Naive thymus-derived CD8-positive, alpha-beta T cell (primary cell): ENCODE measurements at places on chromosomes 5 and 9.

DNA sequence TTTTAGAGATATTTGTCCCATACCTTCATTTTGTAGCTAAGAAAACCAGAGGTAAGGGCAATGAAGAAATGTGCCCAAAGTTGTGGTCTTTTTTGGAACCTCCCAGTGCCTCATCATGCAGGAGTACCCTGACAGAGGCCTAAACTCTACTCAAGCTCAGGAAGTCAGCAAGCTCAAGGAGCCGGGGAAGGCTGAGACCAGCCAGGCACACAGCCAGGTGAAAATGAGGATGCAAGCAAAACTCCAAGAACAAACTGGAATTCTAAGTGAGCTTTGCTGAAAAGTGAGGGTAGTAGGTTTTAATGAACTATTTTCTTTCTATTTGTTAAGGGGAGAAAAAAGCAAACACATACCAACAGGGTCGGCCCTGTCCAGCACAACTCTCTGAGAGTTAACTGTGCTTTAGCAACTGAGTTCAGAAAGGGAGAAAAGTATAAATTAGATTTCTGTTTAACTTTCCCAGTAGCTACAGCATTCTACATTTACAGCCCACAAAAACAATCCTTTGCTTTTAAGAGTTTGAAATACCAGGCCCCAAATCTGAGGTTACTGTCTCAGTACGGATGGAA is 146.4 kb downstream of the GNAQ start:
- no peak for DNase-seq

GRCh38 chr5:140256726-140257125 is 46.2 kb downstream of the PFDN1 start:
- DNase-seq, result no peak

DNA sequence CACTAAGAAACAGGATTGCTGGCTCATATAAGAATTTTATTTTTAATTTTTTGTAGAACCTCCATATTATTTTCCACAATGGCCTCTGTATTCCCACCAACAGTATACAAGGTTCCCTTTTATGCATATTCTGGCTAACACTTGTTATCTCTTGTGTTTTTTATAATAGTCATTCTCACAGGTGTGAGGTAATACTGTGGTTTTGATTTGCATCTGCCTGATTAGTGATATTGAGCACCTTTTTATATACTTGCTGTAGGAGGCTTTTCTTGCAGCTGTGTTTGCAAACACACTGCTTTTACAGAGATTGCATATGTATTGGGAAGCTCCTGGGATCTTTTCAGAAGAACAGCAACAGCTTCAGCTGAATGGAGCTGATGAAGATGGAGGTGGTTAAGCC is 164.8 kb downstream of the DEPDC1B start:
- no peak for DNase-seq

DNA sequence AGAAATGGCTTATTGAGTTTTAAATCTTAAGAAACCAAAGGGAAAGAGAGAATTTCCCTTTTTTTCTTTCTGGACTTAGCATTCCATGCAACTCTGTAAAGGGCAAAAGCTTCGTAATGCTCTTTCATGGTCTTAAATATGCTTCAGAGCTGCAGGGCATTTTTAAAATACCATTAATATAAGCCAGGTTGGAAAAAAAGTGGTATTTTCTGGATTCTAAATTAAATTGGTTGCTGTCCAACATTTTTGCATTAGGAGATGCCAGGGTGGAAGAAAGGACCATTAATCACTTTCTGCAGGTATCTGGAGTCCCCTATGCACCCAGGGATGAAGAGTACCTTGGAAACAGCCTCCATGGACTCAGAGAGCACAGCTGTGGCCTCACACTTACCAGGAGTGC is 215.1 kb upstream of the DAPK1 start:
- no peak for DNase-seq

DNA sequence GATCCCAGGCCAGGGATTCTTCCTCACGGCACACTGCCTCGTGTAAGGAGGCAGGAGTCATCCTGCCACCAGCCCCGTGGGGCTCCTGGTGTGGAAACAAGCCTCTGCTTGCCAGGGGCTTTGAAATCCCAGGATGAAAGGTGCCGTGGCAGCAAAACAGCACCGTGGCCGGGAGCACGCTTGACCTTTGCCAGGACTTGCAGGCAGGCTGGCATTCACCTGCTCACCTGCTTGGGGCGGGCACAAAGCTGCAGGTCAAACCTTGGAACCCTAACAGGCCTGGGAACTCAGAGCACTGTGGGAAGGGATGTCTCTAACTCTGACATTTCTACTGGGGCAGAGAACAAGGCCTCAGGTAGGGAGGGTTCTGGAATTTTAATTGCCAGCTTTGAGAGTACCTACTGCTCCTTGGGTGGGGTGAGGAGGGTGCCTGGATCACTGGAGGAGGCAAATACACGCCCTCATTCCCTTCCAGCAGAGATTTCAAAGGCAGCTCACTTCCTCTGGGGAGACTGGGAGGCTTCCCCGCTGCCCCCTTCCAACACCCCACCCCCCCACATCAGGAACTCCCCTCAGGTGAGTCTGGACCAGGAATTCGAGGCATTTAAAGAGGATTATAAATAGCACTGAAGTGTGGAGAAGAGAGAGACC is 45.6 kb upstream of the STXBP1 start:
- DNase-seq, result no peak

DNA sequence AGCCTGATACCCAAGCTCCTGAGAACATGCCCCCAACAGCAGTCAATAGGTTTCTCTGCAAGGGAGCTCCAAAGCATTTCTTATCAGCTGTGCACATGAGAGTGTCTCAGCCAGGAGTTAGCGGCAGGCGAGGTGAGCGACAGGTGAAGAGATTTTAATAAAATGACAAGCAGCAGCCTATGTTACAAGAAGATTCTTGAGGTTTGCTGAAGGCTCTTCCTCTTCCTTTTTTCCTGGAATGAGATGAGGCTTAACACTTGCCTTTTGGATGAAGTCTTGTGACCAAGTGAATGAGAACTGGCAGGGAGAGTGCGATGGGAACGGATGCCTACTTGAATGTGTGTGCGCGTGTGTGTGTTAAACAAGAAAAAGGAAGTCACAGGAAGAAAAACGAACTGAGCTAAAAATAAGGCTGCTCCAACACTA is 76.1 kb downstream of the SHB start:
- DNase-seq, result no peak

DNA sequence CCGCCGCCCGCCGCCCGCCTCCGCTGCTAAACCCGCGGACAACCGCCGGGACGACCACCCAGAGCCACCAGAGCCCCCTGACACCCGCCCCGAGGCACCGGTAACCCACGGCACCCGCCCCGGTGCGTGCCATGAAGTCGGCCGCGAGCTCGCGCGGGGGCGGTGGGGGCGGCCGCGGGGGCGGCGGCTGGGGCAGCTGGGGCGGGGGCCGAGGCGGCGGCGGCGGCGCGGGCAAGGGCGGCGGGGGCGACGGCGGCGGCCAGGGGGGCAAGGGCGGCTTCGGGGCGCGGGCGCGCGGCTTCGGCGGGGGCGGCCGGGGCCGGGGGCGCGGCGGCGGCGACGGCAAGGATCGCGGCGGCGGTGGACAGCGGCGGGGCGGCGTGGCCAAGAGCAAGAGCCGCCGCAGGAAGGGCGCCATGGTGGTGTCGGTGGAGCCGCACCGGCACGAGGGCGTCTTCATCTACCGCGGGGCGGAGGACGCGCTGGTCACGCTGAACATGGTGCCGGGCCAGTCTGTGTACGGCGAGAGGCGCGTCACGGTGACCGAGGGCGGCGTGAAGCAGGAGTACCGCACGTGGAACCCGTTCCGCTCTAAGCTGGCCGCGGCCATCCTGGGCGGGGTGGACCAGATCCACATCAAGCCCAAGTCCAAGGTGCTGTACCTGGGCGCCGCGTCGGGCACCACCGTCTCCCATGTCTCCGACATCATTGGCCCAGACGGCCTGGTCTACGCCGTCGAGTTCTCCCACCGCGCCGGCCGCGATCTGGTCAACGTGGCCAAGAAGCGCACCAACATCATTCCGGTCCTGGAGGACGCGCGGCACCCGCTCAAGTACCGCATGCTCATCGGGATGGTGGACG is 499 bp downstream of the FBLL1 start:
- DNase-seq, result no peak

DNA sequence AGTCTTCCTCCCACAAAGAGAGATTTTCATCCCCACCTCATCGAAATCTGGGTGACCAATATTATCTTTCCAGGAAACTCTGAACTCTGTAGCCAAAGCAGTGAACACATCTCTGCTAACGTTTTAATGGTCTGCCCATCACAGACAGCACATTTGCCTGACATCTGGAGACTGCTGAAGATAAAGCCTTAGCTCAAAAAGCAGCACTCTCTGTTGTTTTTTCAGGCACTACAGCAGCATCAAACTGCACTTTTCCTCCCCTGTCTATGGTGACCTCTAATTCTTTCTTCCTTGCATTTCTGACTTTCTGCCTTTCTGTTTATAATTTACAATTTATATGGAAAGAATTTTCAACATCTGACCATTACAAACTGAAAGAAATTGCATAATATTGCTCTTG is 66.8 kb downstream of the RAB3C start:
- no peak for DNase-seq

DNA sequence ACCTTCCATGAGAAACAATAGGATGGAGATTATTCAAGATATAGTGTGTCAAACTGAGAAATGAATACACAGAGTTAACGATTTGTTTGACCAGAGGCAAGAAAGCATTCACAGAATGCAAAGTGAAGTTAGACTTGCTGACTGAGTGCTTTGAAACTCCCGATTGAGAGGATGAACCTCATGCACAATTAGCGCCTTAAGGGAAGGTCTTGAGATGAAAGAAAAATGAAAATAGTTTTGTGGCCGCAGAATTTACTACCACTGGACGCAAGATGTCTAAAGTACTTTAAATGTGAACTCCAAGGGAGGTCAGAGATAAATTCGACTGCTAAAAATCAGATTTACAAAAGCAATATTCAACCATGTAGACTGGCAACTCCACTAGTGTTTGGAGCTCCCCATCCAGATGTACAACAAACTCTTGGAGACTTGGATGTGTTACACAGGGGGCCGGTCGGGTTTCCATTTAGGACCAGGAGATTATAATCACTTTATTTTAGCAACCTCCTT is 707 bp upstream of the RIMOC1 start:
- no peak for DNase-seq

DNA sequence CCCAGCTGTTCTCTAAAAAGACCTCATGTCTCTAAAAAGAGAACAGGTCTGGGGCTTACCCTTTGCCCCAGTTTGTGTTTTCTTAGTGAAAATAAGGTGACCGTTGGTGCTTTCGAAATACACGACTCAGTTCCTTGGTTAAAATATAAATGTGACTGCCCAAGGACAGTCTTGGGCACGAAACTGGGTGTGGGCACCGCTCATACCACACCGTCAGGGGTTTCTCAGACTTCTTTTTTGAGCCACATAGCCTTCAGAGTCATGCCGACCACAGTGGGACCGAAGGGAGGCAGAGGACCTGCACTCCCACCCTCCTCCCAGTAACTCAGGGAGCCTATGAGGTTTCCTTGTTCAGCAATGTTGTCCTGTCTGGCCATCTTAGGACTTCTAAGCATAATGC is 6.5 kb downstream of the SNX18 start:
- no peak for DNase-seq

GRCh38 chr5:151174612-151175101 is 17.1 kb upstream of the ANXA6 start:
- no peak for DNase-seq

DNA sequence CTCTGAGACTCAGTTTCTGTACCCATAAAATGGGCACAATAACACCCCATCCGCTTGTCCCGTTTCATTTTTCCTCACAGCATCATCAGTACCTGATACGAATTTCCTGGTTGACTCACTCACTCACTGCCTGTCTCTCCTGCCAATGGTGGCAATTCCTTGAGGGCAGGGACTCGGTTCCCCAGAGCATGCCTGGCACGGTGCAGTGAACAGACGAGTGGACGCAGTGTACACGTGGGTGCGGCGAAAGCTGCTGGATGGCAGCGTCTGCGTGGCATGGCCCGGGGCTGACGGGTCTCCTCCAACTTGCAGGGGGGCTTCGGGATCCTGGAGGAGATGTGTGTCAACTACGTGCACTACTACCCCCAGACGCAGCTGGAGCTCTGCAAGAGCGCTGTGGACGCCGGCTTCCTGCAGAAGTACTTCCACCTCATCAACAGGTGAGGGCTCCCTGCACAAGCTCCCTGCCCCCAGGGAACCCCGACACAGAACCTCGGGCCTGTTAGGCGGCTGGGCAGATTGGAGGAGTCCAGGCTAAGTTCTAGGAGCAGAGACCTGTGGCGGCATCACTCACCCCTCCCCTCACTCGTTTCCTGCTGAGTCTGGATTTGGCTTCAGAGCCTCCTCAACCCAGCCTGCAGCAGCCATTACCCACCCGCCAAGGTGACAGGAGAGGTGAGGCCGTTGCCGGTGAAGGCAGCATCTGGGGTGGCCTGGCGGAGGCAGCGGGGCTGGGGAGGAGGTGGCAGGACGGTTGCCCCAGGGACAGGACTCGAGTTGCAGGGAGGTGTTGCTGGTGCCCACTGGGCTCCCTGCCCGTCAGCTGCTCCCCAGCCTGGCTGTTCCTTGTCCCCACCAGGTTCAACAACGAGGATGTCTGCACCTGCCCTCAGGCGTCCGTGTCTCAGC is 20.3 kb downstream of the DBH start:
- peak; percentile 31 for DNase-seq

DNA sequence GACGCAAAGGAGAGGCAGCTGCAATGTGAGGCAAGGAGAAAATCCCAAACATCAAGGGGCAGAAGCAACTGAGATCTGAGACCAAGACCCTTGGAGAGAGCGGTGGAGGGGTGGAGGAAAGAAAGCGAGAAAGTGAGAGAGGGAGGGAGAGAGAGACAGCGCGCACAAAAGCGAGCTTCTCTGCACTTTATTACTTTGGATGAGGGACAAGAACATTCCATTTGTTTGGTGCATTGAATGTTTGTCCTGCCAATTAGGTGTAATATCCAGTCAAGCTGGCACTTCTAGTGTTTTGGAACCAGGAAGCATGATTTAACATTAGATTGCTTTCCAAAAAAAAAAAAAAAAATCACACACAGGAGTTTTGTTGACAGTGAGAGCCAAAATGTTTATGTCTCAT is 1.4 kb downstream of the CAST start:
- DNase-seq, result no peak

GRCh38 chr5:161230221-161230620 is 316.3 kb downstream of the GABRB2 start:
- no peak for DNase-seq

DNA sequence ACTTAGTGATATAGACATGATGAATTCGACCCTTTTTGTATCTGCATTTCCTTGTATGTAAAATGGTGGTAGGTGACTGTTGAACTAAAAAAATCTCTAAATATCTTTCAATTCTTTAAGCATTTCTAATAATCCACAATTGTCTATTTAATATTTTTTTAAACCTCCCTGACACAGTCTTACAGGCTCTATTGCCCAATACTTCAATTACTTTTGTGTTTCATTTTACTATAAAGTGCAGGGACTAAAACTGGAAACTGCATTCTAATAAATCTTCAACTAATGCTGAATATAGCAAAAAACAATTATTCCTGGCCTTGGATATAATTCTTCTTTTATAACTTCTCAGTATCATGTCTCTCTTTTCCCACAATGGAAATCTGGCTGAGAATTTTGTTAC is 202.7 kb upstream of the PIK3R1 start:
- no peak for DNase-seq
